Activated naive CD8-positive, alpha-beta T cell treated with anti-CD3 and anti-CD28 coated beads, Interleukin-2, amount 50 U/mL, for 16 hours (primary cell): ENCODE measurements at places on chromosomes 7 and 10.

DNA sequence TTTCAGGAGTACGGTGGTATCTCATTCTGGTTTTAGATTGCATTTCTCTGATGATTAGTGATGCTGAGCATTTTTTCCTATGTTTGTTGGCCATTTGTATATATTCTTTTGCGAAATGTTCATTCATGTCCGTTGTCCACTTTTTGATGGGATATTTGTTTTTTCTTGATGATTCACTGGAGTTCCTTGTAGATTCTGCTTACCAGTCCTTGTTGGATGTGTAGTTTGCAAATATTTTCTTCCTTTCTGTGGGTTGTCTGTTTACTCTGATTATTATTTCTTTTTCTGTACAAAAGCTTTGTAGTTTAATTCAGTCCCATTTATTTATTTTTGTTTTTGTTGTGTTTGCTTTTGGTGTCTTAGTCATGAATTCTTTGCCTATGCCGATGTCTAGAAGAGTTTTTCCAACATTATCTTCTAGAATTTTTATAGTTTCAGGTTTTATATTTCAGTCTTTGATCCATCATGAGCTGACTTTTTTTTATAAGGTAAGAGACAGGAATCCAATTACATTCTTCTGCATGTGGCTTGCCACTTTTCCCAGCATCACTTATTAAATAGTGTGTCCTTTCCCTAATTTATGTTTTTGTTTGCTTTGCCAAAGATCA lies 320.5 kb downstream of the MAGI2 start:
- DNase-seq = no peak

- no peak for DNase-seq
Measured at GRCh38 chr7:114830952-114831351, 90.9 kb upstream of the MDFIC start.

DNA sequence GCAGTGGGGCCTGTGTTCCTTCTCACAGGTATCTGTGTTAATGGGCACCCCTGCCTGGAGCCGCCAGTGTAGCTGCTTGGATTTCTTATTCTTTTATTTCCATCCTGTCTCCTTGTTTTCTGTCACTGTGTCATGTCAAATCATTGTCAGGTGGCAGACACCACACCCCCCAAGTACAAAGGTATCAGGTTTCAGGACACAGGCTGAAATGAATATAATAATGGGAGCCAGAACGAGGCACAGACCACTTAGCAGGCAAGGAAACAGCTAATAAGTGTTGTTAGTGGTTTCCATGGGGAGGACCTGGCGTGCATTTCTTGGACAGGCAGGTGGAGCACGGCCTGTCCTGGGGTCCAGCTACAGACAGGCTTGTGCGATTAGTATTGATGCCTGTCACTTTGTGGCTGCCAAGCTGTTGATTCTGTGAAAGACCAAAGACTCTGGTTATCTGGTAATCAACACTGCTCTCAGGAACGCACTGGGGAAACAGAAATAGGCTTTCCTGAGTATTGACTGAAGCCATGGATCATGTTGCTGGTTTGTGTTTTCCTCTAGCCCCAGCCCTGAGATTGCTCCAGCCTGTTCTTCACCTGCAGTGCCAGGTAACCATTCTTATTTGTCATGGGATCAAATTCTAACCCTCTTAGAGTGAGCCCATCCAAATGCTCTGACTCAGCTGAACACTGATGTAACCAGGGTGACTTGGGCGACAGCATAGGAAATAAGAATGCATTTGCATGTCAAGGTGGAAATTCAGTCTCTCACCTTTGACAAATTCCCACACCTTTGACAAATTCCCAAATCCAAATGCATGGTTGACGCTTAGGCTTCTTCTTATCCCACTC lies 1002.0 kb downstream of the LRMDA start:
- no peak for DNase-seq

DNA sequence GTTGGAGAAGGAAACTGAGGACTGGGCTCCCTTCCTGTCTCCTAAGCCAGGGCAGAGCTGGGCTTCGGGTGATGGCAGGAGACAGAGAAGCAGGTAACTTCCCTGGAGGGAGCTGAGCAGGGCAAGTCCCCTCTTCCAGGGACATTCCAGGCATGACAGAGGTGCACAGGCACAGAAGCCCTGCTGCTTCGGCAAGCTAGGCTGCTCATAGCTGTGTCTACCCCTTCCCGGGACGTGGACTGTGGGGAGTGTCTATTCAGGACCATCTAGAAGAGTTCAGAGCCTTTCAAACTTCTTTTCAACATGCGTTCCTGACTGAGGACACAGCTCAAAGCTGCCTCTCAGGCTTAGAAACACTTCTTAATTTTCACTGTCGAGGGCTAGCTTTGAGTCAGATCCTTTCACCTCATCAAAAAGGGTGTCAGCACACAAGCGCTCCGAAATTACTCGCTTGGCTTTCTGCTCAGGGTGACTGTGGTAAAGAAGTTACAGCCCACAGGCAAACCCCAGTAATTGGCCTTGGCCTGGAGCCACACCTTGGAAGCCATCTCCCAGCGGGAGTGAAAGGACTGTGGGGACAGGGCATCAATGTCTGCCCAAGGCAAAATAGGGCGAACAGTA lies 63.7 kb upstream of the STEAP1B start:
- DNase-seq = no peak

DNA sequence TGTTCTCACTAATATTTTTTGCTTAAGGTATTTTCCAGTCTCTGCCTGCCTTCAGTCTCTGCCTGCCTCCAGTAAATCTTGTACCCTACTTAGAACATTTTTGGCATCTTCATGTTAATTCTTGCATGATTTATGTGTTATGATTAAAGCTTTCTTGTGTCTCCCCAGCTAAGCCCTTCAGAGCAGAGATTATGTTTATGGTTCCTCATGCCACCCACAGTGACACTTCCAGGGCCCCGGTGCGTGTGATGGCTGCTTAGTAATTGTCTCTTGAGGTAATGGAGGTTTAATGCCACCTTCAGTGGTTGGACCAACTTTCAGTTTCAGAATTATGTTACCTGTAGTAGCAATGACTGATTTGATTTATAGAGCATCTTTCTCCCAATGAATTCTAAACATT lies 70.6 kb upstream of the MET start:
- DNase-seq = no peak

DNA sequence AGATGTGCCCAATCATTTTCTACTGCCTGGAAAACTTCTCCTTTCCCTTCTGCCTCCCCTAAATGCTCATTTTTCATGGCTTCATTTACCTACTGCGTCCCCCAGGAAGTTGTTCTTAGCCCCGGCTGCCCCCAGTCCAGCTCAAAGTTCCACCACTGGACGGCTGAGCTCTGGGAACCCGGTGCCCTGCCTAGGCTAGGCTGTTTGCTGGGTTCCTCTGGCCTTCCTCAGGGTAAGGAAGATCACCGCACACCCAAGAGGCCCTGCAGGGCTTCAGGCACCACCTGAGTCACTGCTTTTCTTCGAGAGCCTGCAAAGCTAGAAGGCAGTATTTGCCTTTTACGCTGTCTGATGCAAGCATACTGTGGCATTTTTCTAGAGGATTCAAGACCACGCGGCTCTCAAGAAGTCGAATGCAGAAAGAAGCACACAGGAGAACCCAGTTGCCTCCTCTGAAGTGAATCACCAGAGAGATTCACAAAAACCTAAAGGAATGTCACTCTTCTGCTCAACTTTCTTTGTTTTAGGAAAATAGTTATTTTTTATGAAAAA lies 46.7 kb upstream of the ZMIZ1 start:
- DNase-seq = no peak

GRCh38 chr7:15936991-15937390 lies 250.5 kb upstream of the MEOX2 start:
- no peak for DNase-seq

- DNase-seq = no peak
Measured at GRCh38 chr10:76311752-76312636, 880.6 kb downstream of the LRMDA start.

GRCh38 chr7:22681312-22681711 lies 45.7 kb upstream of the IL6 start:
- DNase-seq = no peak
